Activated T-cell treated with anti-CD3 and anti-CD28 coated beads for 24 hours (primary cell): ENCODE measurements at places on chromosomes 13 and 19.

DNA sequence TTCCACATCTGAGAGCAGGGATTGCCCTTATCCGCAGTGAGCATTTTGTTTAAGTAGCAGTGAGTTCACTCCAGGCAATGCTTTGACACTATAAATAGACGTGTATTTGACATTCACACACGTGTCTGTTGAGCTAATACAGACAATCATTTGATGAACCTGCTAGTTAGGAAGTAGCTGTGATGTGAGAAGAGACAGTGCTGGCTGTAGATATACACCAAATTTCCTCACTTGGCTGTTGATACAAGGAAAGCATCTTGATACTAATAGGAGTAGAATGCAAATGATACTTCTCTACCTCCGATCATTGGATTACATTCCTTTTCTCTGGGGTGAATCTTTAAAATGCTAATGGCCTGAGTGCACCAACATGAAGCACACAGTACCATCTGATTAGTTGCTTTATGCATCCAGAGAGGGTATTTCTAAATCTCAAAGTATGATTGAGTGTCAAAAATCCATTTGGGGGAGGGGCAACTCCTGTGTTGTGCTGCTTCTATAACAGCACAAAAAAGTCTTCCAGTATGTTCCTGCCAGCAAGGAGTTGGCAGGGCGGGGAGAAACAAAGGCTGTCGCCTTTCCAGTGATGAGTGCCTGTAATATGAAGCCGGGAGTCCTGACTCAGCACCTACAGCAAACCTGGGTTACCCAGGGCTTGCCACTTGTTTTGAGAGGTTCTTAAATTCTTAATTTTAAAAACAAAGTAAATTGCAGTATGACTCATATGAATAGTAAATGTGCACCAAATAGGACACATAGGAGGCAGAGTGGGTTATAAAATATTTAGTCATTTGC is 7.0 kb downstream of the CUL4A start:
- no peak for DNase-seq

DNA sequence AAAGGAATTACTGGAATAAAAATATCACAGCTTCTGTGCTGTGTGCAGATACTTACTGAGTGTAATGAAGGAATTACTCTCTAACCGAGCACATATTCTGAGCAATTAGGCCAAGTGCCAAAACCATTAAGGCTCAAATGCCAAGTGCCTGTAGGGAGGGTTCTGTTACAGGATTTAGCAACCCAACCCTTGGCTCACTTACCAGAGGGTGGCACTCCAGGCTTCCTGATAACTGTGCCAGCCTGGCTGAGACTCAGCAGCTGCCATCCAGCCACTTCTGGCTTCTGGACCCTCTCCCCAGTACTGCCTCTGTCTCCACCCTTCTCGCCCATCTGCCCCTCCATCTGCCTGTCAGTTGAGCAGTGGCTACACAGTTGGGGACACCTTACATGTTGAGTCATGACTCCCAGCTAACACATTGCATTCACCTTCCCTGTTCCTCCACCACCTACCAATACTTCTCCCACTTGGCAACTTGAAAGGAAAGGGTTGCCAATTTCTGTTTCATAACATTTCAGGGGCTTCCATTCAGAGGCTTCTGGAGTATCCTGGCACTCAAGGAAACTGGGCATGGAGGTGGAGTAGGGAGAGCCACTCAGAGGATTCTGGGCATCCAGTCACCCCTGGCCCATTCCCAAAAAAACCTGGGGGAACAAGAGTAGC is 110.5 kb downstream of the COG6 start:
- no peak for DNase-seq

GRCh38 chr13:51255556-51255955 is 33.4 kb downstream of the FAM124A start:
- no peak for DNase-seq

DNA sequence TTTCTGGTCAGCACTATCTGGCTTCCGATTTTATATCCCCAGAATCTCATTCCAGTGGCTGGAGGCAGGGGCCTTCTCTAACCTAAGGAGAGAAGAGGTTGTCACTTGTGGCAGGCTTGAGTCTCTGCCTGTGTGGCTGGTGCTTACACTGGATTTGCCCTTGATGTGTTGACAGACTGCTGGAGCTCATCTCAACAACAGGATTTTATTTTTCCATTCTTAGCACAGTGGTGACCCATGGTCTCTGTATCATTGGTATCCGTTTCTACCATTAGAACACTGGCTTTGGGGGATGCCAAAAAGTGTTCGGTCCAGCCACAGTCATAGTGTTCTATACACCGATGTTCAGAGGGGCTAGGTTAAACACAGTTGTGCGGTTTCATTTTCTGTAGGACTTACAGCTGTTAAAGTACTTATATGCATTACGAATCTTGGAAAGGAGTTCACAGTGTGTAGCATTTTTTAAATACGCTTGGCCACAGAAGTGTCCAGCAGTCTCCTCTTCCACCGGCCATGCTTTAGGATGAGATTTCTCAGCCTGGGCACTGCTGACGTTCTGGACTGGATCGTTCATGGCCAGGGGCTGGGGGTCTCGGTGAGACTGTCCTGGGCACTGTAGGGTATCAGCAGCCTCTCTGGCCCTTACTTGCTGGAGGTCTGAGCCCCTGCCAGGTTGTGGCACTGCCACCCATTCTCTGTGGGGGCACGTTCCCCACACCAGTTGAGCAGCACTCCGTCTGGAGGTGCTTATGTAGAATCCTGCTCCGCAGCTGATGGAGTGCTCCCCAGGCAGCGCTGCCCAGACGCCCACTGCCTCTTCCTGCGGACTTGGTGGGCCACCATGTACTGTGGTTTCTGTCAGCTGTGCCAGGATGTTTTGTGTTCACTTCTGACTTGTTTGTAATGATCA is 41.4 kb upstream of the TEX29 start:
- DNase-seq, result no peak

GRCh38 chr13:96011291-96011872 is 41.8 kb downstream of the UGGT2 start:
- no peak for DNase-seq

DNA sequence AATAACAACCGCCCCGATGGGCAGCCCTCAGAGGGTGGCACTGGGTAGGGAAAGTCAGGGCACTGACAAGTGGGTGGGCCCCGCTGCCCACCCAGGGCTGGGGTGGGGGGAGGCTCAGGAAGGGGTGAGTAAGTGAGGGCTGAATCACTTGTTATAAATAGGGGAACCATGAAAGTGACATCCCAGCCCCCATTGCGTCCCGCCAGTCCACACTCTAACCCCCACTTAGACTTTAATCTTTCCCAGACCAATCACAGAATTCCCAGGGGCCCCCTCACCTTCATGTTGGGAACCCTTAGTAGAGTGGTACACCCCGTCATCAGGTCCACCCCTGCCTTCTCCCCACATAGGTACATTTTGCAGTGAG is 37.0 kb upstream of the NANOS3 start:
- no peak for DNase-seq

- no peak for DNase-seq
Measured at GRCh38 chr13:99376132-99376531, 68.9 kb upstream of the GPR183 start.

GRCh38 chr19:43581467-43581866 is 5.9 kb downstream of the PINLYP start:
- no peak for DNase-seq

GRCh38 chr13:32032759-32033158 is 1.2 kb downstream of the FRY start:
- no peak for DNase-seq

DNA sequence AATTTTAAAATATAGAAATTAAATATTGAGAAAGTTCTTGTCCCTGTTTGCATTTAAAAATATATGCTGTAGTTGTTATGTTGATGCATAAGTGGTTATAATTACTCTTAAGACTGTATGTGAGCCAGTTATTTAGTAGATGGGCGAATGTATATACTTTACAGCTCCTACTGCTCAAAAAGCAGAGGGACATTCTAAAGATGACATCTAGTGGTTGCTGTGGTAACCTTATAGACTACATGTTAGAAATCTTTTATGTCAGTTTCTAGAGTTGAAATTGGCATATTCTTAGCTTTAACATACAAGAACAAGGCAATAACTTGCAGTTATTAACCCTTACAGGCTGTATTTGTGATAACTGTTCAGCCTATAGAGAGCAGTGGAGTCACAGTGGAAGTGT is 160.5 kb downstream of the OLFM4 start:
- DNase-seq, result no peak

- no peak for DNase-seq
Measured at GRCh38 chr19:57443121-57443696, 8.1 kb downstream of the ZNF749 start.

DNA sequence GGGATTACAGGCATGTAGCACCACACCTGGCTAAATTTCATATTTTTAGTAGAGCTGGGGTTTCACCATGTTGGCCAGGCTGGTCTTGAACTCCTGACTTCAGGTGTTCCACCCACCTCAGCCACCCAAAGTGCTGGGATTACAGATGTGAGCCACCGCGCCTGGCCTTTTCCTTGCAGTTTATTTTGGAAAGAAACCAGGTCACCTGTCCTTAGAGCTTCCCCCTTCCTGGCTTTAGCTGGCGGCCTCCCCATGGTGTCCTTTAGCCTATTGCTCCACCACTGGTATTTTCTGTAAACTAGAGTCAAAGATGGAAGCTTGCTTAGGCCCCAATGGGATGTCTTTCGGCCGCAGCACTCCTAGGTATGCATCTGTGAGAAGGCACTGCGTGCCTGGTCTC is 91.2 kb downstream of the DPF1 start:
- DNase-seq, result no peak

- no peak for DNase-seq
Measured at GRCh38 chr13:23842406-23842805, 46.8 kb downstream of the MIPEP start.

DNA sequence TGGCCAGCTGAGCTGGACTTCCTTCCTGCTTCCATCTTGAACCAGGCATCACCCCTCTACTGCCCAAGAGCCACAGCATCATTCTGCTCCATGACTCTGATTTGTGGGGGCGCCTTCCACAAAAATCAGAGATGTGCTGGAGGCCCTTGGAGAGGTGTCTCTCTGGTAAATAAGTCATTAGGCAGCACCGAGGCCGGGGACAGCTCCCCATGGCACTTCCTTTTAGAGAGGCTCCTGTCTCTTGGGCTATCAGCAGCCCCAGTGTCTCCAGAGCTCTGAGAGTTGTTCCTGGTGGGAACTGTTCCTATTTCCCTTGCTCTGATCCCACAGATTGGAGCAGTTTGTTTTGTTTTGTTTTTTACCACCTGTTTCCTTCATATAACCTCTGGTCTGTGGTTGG is 19.9 kb downstream of the NWD1 start:
- DNase-seq, result no peak

DNA sequence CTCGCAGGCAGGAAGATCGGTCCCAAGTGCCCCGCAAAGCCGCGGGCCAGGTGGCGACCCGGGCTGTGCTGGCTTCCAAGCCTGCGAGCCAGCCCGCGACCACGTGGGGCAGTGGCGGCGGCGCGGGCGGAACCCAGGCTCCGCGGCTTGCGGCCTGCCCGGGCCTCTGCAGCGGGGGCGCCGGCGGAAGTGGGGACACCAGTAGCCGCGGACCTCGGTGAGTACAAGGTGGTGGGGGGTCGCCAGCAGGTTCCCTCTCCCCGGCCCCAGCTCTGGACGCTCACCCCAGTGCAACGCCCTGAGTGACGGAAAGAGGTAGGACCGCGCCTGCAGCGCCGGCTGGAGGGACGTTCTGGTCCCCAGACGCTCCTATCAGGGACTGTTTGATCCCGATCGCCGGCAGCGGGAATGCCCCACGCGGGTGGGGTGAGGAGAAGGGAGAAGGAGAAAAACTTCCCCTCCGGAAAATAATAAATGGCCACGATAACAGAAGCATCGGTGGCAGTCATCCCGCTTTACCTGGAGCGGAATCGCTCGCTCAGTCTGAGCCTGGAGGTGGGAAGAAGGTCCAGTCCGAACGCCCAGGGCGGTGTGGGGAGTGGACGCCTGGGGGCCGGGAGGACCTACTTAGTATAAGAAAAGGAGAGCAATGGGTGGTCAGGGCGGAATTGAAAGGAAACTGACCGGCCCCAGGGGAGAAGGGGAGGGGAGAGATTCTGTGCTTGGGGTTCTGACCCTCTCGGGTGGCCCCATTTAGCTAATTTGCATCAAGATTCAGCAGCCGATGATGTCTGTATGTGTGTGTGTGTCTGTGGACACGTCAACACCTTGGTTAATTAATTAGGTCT is at the start of gene GEMIN7:
Gene GEMIN7, plus strand, starts transcription at position 198 of the 848 bp plus-strand sequence. CDS start 10,855 bp downstream, outside the sequence.
- DNase-seq, result peak; percentile 81

GRCh38 chr13:37640499-37640898 is 41.9 kb upstream of the POSTN start:
- DNase-seq, result no peak

DNA sequence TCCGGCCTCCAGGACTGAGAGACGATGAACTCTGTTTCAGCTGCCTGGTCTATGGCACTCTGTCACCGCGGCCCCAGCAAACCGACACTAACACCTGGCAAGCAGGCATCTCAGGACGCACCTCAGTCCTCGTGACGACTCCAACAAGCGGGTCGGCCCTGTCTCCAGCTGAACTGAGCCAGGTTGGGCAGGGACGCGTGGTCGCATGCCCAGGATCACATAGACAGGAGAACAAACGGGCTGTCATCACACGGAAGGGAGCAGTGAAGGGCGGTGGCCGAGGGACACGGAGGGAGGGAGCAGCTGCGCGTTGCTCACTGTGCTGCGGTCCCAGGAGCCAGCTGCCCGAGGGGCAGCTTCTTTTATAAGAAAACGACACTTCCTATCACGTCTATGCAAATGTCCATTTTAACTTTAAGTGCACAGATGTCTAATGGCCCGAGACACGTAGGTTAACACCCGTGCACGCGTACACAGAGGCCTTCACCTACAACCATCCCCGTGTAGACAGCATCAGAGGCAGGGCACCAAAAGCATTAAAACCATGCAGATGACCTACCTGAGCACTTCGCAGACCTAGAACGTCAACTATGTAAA is 8.9 kb downstream of the SGTA start:
- DNase-seq, result no peak

- peak; percentile 77 for DNase-seq
Measured at GRCh38 chr19:23762884-23763711, 4.4 kb upstream of the ZNF681 start.

- DNase-seq, result no peak
Measured at GRCh38 chr19:19403373-19403901, 2.0 kb upstream of the GATAD2A start.

DNA sequence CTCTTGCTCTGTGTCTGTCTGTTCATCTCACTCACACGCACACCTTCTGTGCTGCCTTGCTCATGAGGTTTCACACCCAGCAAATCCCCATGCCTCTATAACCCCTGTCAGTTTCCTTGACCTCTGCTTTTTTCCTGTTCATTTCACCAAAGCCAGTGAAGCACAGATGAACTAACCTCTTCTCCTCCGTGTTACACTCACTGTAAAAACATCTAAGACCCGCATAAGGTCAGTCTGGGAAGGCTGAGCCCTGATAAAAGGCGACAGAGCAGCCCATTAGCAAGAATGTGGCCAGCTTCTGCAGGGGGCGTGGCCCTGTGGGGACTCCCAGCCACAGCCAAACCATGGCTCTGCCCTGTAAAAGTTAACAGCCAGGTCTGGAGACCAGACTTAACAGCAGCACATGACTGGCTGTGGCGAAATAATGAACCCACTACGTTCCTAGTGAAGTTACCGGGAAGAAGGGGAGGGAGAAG is 42.8 kb upstream of the NPAS1 start:
- DNase-seq, result no peak

DNA sequence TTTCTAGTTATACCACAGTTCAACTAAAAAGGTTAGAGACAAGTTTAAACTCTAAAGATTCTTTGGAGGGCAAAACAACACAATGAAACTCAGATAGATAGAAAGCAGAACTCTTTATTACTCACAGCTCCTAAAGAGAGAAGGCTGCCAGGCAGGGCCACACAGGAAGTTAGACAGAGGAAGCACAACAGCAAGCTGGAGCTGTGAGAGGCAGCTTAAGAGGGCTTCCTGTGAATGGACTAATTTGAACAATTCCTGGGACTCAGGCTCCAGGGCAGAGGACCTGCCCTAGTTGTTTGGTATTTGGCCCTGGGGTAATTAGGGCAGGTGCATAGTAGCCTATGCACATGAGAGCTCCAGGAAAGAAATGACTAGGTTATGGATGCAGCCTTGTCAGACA is 803.6 kb downstream of the DIAPH3 start:
- no peak for DNase-seq
